ENCODE measurements at places on chromosomes 3 and 15.

- DNase-seq = no peak
These were observed 4.3 kb upstream of the PKM start for GRCh38 chr15:72235298-72235697.

GRCh38 chr3:136311968-136312367, 61.8 kb downstream of the PCCB start:
- DNase-seq = no peak

- DNase-seq = no peak
These were observed 163.3 kb downstream of the EPHA6 start for GRCh38 chr3:96977671-96978070.

GRCh38 chr15:73723191-73723590, 30.0 kb downstream of the INSYN1 start:
- DNase-seq = no peak

DNA sequence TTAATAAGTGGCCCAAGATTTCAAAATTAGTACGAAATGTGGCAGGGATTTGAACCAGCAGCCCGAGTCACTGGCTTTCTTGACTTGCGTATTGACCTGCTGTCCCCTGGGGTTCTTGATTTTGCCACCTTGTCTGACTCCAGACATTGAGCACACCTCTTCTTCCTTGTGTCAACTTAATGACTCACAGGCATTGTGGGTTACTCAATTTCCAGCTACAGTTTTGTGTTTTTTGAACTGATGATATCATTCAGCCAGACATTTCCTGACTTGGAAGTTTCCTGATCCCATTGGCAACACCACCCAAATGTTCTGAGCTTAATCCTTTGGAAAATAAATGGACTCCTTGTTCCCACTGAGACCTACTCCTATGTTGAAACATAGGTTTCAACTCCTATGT, 64.2 kb downstream of the MOBP start:
- DNase-seq = no peak

- no peak for DNase-seq
These were observed 126.2 kb downstream of the TIGIT start for GRCh38 chr3:114420072-114420471.
